ENCODE measurements at places on chromosomes 2 and 18.

- no peak for DNase-seq
Measured at GRCh38 chr18:28013066-28013465, 163.9 kb downstream of the CDH2 start.

DNA sequence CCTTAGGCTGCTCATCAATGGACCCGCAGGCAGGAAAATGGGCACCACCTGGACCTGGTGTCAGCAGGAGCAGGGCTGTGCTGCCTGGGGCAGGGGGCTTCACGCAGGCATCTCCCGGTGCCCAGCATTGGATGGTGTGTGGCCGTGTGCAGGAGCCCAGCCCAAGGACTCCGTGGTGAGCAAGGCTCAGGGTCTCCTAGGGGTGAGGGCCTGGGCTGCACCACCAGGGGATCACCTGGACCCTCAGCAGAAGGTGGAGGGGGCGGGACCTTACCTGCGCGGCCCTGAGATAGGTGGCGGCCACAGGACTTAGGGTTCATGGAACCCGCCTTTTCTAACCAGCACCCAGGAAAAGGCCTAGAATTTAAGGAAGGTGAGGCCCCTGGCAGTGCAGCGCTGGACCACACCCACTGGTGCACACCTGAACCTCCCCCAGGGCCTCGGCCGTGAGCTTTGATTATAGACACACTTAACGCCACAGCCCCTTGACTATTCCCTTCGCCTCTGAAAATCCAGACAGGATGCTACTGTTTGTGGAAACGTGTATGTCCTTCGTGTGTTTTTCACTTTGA is 89.0 kb downstream of the TMEM18 start:
- DNase-seq, result no peak

DNA sequence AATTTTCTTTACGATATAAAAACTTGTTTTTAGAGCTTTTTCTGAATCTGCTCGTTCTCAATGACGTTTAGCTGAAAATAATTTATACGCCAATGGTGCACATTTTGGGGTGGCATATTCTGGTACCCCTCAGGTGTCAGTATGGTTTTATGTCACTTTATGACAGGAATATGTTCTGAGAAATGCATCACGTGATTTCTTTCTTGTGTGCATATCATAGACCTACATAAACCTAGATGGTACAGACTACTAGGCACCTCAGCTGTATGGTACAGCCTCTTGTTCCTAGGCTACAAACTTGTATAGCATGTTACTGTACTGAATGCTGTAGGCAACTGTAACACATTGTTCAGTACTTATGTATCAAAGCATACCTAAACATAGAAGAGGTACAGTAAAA is 68.2 kb downstream of the TMEM17 start:
- DNase-seq, result no peak

DNA sequence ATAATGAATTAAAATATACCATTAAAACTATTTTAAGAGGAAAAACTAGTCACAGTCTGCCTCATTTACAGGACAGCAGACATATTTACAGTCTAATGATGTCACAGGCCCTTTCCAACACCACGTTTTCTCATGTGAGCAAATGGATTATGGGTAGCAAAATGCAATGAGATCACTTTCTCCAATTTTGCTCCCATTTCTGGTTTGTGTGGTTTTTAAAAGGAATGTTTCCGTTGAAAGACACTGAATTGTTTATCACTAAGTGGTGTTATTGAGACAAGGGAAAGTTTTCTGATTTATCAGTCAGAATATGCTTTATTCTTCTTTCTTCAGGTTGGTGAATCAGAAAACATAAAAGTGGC is 11.4 kb upstream of the NR4A2 start:
- no peak for DNase-seq

DNA sequence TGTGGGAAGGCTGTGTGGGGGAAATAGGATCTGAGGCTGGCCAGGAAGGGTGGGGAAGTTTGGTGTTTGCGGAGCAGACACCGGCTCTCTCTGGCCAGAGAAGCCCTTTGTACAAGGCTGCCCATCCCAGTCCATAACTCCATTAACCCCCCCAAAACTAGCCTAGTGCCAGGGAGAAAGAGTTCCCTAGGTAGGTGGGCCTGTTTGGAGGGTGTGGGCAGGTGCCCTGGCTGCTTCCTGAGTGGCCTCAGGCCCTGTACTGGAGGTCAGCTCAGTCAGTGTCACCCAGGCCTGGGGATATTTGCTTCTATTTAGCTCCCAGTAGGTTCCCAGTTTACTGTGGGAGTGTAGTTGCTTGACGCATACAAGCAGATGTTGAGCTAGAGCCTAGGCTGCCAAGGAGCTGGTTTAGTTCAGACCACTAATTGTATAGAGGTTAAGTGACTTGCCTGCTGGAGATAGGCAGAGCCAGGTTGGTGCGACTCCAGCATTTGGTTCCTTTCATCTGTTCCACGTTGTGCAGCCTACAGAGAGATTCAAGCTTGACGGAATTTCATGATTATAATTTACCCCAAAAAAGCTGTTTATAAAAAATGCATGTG is 2.9 kb upstream of the GREB1 start:
- no peak for DNase-seq

DNA sequence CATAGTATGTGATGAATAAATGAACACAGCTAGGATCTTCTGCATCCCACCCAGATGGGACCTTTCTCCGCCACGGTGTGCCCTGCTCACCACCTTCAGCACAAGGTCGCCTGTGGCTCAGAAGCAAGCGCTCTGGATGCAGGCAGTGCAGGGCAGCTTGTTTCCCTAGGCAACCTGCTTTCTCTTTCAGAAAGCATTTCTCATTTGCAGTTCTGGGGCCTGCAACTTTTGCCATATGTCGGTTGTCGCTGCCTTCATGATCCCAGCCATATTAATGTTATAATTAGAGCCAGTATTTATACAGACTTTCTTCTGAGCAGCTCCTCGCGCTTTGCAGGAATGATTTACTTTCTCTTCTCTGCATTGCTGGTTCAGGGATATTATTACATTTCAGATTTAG is 692.8 kb downstream of the RNF144A start:
- no peak for DNase-seq

- DNase-seq, result no peak
Measured at GRCh38 chr2:152034257-152034801, 64.5 kb downstream of the CACNB4 start.

DNA sequence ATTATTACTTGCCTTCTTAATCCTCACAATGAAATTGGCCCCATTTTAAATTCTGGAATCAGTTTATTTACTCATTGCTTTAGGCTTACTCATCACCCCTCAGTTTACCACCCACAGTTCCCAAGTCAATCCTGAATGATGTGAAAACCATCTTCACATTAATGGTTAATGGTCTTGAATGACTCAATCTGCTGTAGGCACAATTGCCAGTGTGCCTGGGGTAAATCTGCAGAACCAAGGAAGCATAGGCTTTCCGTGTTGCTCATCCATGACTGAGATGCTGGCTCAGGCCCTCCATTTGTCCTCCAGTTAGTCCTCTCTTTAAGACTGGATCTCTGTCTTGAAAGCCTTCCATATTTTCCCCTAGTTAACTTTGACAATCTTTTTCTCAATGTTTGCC is 164.5 kb downstream of the PMAIP1 start:
- DNase-seq, result no peak

DNA sequence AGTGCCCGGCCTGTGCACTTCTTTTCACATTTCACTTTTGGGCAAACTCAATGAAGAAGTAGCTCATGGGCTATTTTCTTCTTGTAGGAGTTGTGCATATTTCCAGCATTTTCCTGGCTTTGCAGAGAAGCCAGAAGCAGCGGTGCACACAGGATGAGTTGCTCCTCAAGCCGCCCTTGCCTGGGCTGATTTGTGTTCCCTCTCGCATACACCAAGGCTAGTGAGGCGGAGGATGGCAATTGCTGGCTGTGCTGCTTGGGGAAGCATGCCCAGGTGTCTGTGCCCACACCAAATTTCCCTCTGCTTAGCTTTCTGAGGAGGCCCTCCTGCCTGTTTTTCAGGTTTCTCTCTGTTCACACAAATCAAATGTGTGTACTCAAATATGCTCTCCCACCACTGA is 85.4 kb upstream of the TMEM200C start:
- DNase-seq, result no peak

- DNase-seq, result no peak
Measured at GRCh38 chr2:130720036-130720435, 8.8 kb upstream of the GPR148 start.

DNA sequence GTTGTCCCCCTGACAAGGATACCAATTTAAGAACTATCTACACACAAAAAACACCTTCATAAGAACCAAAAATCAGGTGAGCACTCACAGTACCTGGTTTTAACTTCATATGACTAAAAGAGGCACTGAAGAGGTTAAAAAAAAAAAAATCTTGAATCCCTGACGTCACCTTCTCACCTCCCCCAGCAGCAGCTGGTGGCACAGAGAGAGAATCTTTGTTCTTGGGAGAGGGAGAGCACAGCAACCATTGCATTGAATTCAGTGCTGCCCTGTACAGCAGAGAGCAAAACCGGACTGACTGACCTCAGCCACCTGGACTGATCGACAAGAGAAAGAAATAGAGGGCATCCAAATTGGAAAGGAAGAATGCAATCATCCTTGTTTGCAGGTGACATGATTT is 566.0 kb downstream of the TMX3 start:
- DNase-seq, result no peak

DNA sequence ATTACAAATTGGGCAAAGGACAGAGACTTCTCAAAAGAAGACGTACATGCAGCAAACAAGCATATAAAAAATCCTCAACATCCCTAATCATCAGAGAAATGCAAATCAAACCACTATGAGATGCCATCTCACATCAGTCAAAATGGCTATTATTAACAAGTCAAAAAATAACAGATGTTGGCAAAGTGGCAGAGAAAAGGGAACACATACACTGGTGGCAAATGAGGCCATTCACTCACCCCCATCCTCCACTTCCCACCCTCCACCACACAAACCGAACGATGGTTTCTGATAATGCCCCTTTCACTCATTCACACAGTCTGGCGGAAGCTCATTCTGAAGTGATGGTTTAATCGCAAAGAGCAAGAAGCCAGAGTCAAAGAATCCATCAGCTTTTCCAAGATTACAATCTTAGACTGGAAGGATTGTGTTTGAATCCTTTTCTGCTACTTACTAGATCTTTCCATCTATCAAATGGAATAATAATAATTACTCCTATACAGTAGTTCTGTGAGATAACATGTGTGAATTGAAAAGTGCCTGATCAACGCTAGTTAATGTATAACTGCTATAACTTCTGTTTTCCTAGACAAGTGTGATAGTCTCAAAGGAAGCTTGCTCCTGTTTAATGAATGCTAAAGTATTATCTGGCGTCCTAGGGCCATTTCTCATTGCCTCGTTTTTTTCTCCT is 16.9 kb upstream of the CD28 start:
- DNase-seq, result no peak

Measured in activated CD8-positive, alpha-beta memory T cell treated with anti-CD3 and anti-CD28 coated beads for 1 hour (primary cell).